ENCODE measurements at places on chromosomes 5 and 9.

DNA sequence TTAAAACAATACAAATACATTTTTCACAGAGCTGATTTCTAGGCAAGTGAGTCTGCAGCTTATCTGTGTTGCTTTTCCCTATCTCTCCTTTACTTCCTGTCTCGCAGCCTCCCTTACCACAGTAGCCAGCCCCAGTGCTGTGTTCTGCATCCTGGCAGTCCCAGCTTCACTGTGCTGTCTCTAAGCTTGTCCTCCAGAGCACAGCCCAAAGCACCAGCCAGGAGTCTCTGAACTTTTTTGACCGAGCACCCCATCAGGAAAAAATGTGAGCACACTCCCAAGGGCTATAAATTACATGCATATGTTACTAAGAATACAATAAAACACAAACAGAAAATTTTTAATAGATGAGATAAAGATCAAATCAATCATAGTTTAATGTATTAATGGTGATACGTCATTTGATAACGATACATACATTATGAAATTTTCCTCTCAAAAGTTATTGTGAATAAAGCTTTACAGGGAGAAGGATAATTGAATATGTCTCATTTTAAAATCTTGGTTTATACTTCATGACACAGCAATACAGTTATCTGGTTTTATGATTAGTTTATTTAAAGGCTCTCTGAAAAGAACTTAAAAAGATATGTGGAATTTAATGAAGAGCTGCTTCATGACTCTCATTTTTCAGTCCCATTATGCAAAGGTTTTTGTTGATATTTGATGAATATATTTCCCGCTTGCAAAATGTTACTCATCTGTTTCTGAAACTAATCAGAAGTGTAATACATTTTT lies 7.3 kb upstream of the RHOBTB3 start:
- no peak for DNase-seq

GRCh38 chr9:87285183-87285850 lies 212.3 kb upstream of the DAPK1 start:
- DNase-seq: peak; percentile 3

- DNase-seq: no peak
Measured at GRCh38 chr5:98755406-98755805, 18.1 kb upstream of the RGMB start.

DNA sequence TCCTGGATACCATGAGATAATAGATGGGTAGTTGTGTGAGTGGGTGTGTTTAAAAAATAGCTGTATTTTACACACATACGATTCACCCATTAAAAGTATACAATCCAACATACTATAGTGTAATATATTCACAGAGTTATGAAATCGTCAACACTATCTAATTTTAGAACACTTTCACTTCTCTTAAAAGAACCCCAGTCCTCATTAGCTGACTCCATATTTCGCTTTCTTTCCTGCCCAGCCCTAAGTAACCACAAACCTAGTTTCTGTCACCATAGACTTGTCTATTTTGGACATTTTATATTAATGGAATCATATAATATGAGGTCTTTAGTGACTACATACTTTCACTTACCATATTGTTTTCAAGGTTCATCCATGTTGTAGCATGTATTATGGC lies 63.8 kb upstream of the S1PR3 start:
- no peak for DNase-seq

DNA sequence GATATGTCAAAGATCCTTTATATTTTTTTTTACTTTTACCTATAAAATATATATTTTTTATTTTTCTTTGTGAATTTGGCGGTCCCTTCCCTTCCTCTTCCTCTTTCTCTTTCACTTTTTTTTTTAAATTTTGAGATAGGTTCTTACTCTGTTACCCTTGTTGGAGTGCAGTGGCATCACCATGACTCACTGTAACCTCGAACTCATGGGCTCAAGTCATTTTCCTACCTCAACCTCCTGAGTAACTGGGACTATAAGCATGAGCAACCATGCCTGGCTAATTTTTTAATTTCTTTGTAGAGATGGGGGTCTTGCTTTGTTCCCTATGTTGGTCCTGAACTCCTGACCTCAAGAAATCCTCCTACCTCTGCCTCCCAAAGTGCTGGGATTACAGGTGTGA lies 258.0 kb upstream of the CLINT1 start:
- no peak for DNase-seq

- peak; percentile 72 for DNase-seq
Measured at GRCh38 chr9:127968042-127968441, 12.7 kb downstream of the EEIG1 start.

DNA sequence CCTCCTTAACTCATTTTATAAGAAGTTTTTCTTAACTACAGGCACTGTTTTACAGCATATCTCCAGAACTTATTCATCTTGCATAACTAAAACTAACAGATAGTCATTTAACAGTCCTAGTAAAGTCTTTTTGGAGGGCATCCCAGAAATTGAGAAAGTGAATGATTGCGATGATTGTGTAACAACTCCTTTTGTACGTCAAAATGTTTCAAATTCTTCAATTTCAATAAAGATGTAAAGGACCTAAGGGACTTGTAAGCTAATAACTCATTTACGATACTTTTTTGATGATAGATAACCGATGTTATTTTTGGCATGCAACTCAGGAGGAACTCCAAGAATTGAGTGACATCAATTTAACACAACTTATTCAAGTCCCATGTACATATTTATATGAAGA lies 42.7 kb downstream of the SVEP1 start:
- DNase-seq: no peak
